ENCODE measurements at places on chromosomes 2 and 18.

- DNase-seq: no peak
Measured at GRCh38 chr2:44616667-44617155, 255.0 kb downstream of the CAMKMT start.

- DNase-seq: no peak
Measured at GRCh38 chr2:233663911-233664310, 7.8 kb upstream of the UGT1A9 start.

GRCh38 chr18:28040211-28040610, 136.7 kb downstream of the CDH2 start:
- no peak for DNase-seq

GRCh38 chr2:18171191-18172139, 293.0 kb downstream of the KCNS3 start:
- DNase-seq: no peak

GRCh38 chr2:239440511-239440959, 39.7 kb upstream of the HDAC4 start:
- DNase-seq: no peak

- DNase-seq: no peak
Measured at GRCh38 chr2:157487747-157488146, 43.9 kb upstream of the CYTIP start.

DNA sequence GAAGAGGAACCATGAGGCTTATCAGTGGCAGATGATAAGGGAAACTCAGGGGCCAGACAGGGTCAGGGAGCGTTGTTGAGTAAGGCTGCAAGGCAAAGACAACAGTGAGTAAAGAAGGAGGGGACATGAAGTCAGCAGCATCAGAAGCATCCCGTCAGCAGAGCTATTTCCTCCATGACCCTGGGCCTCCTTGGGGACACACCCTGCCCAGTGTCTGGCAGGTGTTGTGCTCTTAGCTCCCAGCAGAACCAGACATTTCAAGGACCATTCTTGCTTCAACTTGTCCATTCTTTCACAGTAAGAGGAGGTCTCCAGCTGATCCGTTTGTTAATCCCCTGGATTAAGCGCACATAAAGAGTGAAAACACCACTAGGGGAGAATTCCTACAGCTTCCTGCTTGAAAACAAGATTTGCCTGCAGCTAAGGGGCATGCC, 88.7 kb upstream of the MEIS1 start:
- DNase-seq: no peak

DNA sequence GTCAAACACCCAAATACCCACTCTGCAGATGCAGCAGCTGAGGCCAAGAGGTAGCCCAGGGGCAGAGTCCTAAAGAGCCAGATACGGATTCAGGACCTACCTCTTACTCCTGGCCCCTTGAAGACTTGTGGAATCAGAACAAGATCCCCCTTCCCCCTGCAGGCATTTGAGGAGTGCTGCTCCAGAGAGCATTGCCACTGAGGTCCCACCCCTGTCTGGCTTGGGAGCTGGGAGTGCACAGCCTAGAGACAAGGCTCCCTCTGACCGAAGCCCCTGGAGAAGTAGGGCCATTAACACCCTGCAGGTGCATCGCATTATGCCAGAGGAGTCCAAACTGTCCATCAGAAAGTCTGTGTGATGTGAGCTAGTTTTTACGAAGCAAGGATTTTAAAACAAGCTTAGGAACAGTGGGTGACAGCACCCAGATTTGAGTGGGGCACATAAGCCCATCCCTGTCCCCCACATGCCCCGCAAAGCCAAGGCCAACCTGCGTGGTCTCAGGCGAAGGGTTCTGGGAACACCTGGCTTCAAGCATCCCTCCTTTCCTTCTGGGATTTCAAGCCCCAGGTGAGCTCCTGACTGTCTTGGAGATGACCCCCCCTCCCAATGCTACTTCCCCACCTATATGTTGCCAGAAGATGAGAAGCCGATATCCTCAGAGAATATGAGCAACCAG, 48.4 kb downstream of the MTERF4 start:
- no peak for DNase-seq

DNA sequence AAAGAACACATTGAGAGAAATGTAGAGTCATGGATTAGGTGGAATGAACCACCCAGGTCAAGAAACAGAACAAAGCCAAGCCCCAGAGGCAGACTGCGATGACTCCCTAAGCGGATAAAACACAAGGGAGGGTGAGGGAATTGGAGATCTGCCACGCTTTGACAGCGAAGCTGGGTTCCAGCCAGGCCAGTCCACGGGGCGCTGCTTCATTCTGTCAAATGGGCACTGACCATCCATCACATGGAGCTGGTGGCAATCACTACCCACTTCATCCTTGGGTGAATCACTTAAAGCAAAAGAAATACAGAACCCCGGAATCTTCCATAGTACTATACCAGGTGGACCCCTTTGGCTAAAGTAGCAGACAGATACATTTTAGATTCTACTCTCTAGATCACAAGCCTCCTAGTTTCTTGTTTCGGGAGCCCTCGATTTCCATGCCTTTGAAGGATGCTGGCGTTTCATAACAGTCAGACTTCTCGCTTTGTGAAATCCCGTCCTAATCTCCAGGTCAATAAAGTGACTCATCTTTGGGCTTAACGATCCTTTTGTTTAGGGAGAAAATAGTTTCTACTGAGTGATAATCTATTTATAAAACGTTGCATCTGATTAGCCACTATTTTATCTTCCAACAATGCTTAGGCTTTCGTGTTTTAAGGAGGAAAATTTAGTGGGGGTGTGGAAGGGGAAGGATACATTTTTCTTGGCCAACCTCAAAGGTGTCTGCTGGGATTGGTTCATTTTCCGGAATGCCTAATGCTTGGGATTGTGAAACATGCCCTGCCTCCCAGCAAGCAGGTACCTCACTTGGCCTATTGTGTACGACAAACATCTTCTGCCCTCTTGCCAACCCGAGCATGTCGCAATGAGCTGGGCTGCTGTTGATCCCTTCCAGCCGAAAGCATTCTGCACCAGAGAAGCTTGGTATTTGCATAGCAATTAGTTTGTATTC, 44.1 kb upstream of the HDAC4 start:
- no peak for DNase-seq

- DNase-seq: no peak
Measured at GRCh38 chr18:67300498-67300897, 216.0 kb downstream of the DSEL start.

DNA sequence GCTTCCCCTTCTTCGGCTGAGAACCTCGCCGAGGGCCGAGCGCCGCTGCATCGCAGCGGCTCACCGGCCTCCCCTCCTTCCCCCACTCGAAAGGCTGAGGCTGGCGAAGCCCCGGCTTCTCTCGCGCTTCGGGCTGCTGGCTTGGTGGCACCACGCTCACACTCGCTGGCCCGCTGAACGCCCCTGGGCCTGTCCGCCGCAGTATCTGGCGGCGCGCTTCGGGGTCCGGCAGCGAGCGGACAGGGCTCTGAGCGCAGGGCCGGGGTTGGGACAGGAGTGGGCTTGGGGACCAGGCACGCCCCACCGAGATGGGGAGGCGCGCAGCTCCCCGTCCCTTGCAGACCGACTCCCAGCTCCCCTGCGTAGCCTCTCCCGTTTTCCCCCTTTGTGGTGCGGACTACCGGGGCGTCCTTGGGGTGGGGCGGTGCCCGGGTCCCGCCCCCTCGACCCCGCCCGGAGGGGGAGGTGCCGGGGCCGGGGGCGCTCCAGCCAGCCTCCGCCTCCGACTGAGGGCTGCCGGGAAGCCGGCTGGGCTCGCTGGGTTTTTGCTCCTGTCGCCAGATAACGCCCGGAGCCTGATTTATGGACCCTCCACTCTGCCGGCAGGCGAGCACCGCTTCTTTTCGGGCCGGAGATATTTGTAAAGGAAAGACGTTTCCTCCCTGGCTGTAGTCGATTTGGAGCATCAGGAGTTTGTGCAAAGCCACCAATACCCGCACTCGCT, 3.8 kb downstream of the GBX2 start:
- DNase-seq: no peak

DNA sequence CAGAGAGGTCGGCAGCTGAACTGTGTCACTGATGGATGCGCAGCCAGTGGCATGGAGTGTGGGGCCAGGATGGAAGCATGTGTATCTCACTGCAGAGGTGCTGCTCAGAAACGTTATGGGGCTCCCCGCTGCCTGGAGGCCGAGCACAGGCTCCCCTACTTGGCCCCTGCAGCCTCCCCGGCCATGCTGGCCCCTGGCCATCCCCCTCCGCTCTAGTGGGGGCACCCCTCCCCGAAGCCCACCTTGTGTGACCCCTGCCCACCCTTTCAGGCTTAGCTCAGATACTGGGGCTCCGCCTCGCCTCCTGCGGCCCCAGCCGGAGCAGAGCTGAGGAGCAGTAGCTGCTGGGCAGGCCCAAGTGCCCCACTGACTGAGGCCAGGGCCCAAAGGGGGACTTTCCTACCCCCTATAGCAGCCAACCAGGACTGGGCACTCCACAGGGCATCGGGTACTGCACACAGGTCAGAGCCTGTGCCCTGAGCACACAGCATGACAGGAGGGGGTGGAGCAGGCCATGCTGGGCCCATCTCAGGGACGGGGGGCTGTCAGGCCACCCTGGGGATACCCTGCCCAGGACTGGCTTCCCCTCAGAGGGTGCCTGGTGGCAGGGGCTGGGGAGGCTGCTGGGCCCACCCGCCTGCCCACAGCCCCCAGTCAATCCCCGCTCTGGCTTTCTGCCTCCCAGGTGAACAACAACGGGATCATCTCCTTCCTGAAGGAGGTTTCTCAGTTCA, 31.3 kb downstream of the SNED1 start:
- no peak for DNase-seq

- DNase-seq: no peak
Measured at GRCh38 chr2:38158378-38159118, 82.6 kb upstream of the CYP1B1 start.

DNA sequence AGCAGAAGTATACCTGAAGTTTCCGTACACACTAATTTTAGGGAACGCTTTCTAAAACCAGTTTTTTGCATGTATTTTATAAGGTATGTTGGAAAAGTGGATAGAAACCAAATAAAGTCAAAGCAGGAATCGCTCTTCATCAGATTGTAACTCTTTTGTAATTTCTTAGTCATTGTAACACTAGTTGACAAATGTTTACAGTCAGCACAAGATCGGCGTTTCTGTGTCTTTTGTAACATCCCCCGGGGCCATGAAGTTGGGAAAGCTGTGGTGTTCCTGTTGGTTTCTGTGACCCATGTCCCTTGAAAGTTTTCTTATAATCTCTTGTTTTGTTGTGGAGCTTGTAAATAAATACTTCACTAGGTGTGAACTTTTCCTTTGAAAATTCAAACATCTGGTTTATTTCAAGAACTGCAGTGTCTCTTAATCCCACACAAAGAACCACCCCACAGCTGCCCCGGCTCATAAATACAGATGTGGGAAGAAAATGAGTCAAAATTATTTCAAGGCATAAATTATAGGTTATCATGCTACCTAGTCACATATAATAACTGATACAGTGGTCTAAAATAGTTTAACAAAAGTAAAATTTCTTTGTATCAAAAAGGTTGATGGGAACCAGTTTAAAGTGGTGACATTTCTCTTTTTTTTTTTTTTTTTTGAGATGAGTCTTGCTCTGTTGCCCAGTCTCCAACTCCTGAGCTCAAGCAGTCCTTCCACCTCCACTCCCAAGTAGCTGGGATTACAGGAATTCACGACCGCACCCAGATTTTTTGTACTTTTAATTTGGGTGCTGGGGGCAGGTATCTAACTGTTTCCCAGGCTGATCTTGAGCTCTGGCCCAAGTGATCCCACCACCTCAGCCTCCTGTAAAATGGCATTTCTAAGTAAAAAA, 751 bp upstream of the NMI start:
- no peak for DNase-seq

- DNase-seq: no peak
Measured at GRCh38 chr18:49050452-49050851, 99.7 kb upstream of the SMAD7 start.

DNA sequence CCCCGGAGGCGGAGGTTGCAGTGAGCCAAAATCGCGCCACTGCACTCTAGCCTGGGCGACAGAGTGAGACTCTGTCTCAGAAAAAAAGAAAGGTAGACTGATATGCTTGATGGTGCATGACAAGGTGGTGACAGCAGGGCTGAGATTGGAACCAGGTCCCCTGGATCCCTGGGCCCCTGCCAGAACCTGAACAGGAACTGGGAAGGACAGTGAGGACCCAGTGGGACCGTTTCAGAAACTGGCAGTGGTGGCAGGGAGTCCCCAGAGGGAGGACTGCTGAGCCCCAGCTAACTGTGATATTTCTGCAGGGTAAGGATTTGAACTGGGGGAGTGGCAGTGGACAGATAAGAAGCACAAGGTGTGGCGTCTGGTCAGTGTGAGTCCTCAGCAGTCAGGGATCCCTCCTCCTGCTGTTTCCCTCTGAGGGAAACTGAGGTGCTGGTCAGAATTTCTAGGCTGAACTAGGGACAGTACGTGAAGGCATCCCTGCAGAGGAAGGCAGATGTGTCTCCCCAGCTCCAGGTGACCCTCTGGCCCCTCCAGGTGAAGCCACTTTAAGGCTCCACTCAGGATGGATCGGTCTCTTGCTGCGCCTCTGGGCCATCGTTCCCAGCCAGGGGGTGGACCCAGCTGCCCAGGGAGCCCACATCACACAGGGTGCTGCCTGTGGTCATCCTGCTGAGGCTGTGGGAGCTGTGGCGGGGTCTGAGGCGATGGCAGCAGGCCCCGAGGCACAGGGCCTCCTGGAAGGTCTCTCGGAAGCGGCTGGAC, 5.6 kb downstream of the NMUR1 start:
- no peak for DNase-seq

DNA sequence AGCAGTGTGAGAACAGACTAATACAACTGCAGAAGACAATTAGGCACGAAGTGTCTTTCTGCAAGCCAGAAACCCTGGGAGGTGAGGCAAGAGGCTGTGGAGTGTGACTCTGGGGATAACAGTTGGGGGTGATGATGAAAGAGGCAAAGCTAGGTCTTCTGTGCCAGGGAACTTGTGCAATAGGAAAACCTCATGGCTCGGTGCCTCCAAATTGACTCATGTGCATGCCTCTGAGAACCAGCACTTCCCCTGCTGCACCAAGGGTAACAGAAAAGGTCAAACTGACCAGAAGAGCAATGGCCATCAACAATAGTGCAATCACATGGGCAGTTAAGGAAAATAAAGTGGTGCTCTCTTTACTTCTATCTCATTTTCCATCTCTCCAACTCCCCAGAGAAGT, 136.4 kb downstream of the SCG2 start:
- no peak for DNase-seq

DNA sequence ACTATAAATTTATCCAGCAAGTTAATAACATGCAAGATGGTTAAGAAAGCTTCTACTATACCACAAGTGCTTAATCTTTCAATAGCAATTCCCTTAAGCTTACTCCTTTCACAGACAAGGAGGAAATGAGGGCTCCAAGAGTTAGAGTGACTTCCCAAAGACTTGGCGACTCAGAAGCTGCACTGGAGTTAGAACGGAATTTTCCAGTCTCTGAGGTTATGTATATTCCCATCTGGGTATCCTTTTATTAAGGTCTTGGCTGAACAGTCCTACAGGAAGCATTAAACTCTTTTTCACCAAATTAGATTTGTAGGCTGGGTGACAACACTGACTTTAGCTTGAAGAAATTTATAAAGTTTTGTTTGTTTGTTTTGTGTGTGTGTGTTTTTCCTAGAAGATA, 256.9 kb upstream of the DPP10 start:
- DNase-seq: no peak

- DNase-seq: no peak
Measured at GRCh38 chr2:74436848-74437695, 4.7 kb downstream of the RTKN start.

GRCh38 chr2:207202645-207203044, 36.9 kb upstream of the KLF7 start:
- no peak for DNase-seq

- no peak for DNase-seq
Measured at GRCh38 chr18:80147037-80147417, 38.0 kb downstream of the ADNP2 start.

- no peak for DNase-seq
Measured at GRCh38 chr2:232931636-232932035, 61.6 kb downstream of the SNORC start.
